Activated T-cell treated with anti-CD3 and anti-CD28 coated beads, Interleukin-2, amount 50 U/mL, for 1 hour (primary cell): ENCODE measurements at places on chromosomes 2 and 18.
A peak's percentile ranks its signal among the peaks of the same experiment; 100 is the strongest.

GRCh38 chr18:25099895-25100294 lies 252.1 kb downstream of the ZNF521 start:
- no peak for DNase-seq

GRCh38 chr18:55405475-55405874 lies 182.5 kb downstream of the TCF4 start:
- DNase-seq: no peak

- no peak for DNase-seq
Observed at GRCh38 chr2:160906878-160907277, 253.3 kb upstream of the TANK start.

DNA sequence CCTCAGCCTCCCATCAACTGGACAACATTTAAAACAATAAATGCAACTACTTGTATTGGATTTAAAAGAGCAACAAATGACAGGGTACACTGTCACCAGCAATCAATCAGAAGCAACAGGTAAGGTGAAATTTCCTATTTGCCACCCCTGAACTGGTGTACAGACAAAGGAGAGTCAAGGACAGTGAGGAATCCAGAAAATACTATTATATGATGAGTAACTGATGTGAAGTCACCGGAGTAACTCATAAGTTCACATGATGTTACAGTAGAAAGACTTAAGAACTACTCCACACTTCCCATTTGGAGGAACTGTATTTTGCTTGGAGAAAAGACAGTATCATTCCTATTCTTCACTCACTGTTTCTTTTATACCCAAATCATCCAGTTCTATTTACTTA lies 4.1 kb upstream of the STAT1 start:
- DNase-seq: no peak

DNA sequence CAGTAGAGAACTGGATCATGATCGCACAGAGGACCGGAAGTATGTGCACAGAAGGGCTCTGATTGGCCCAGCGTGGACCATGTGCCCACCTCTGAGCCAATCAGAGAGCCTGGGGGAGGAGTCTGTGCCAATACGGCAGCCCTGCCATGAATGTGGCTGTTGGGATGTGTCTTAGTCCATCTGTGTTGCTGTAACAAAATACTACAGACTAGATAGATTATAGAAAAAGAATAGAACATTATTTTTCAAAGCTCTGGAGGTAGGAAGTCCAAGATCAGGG lies 132.0 kb downstream of the NDUFA10 start:
- no peak for DNase-seq

DNA sequence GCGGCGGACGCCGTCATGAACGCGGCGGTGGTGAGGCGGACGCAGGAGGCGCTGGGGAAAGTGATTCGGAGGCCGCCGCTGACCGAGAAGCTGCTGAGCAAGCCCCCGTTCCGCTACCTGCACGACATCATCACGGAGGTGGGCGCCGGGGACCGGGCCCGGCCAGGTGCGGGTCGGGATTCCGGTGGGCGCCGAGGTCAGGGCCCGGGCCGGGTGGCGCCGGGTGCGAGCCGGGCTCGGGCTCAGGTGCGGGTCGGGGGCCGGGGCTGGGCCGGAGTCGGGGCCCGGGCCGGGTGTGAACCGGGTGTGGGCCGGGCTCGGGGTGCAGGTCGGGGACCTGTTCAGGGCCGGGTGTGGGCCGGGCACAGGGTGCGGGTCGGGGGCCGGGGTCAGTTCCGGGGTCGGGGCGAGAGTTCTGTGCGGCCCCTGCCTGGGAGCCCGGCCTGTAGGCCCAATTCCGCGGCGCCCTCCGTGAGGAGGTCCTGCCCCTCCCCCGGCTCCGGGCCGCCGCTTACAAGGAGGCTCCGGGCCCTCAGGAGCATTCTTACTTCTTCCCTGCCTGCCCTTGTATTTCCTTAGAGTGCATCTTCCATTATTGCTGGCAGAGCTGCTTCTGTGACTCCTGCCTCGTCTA lies 447 bp downstream of the TRAF3IP1 start:
- DNase-seq: no peak

- no peak for DNase-seq
Observed at GRCh38 chr2:129877795-129878775, 101.4 kb upstream of the RAB6C start.

GRCh38 chr2:317501-318424 lies 29.9 kb upstream of the ALKAL2 start:
- DNase-seq: peak; percentile 24

DNA sequence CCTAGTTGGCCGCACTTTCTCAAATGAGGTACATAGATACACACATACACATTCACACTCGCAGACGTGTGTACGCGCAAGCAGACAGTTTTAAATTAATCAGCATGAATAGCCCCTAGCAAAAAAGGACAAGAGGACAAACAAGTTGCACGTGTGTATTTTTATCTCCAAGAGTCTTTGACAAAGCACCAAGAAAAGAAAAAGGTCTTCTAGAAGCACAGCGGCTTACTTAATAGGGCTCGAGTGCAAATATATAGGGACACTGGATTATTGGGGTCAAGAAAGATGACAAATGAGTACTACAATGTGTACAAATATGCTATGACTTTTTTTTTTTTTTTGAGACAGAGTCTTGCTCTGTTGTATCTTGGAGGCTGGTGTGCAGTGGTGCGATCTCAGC lies 1.7 kb upstream of the BCL2 start:
- DNase-seq: no peak

GRCh38 chr2:165443511-165443910 lies 26.0 kb upstream of the CSRNP3 start:
- DNase-seq: no peak

DNA sequence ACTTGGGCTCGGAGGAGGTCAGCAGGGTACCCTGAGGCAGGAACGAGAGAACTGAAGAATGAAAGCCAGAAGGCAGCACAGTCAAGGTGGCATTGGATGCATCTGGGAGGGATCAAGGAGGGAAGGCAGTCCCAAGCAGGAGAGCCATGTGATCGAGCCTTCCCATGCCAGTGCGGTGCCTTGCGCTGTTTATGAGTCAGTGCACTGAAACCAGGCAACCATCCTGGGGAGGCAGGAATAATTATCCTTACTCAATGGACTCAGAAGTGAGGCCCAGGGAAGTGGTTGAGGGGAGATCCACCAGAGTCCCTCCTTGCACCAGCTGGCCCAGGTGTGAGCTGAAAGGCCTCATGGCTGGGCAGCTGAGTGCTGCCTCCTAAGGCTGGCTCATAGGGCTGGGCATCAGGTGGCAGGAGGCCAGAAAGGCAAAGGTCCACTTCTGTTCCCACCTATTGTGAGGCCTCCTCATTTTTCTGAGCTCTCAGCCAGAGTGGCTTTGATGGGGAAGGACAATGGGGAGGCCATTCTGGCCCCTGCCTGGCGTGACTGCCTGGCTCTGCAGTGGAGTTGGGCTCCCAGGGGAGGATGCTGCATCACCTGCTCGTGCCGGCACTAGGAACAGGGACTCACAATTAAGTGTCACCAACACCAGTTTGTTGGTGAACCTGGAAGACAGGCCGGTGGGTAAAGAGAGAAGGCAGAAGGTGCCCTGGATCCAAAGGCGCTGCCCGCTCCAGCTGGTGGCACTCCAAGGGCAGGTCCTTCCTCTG lies 82.3 kb downstream of the TFCP2L1 start:
- DNase-seq: no peak

DNA sequence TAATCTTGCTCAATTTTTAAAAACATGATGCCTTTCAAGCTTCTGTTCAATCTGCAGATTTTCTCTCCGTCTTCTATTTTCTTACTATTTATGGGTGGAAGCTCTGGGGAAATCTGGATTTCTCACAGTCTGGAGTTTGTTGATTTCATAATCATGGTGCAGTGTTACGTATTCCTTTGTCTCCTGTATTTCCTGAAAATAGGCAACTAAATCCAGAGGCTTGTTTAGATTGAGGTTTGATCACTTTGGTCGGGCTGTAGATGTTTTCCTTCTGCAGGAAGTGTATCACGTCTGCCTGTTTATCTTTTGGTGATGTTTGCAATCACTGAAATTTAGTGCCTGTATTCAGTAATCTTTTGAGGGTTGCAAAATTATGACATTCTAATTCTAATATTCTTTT lies 487.7 kb downstream of the LRRTM4 start:
- no peak for DNase-seq

DNA sequence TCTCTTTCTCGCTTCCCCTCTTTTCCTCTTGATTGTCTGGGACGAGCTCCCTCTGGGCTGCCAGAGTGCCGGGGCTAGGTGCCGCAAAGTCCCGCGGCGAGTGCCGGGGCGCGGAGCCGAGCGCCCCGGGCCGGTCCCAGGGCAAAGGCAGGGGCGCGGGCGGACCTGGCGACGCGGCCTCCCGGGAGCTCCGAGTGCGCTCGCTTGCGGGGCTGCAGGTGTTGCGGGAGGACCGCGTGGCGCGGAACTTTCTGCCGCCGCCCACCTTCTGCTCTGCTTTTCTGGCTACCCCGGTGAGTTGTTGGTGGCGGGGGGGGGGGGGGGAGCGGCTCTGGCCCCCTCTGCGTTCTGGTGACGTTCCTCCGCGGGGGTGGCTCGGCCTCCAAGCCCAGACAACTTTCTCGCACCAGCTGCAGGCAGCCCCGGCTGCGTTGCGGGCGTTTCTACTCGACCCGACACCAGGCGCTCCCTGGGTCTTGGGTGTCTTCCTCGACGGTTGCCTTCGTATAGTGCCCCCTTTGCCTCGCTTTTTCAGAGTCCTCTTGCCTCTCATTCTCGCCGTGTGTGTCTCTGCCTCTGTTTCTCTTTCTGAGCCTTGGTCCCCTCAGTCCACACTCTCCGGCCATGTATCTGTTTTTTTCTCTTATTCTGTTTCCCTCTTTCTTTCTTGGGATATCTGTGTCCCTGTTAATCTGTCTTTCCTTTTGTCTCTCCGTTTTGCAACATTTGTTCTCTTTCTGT lies 759 bp downstream of the GALNT13 start:
- DNase-seq: no peak

DNA sequence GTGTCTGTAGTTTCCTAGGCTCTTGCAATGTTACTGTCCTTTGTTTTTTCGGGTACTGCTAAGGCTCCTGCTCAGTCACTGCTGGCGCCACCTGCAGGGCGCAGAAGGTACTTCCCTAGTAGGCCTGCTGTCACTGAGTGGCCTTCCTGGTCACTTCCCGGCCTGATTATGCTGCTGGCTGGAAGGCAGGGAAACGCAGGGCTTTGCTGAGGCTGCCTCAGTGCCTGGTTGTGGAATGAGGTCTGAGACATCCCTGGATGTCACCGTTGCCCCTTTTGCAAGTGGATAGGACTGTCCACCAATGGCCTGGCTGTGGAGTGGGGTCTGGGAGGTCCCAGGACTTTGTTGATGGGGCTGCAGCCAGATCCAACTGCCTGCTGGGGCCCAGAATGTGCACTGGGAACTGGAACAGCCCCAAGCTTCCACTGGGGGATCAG lies 13.1 kb downstream of the DAW1 start:
- peak; percentile 52 for DNase-seq

- no peak for DNase-seq
Observed at GRCh38 chr2:237932731-237933131, 34.1 kb upstream of the UBE2F start.

GRCh38 chr2:71003966-71004755 lies 9.5 kb upstream of the TEX261 start:
- DNase-seq: no peak

GRCh38 chr18:55351980-55352714 lies 235.8 kb downstream of the TCF4 start:
- no peak for DNase-seq

GRCh38 chr2:41719756-41720155 lies 328.1 kb upstream of the PKDCC start:
- DNase-seq: no peak

GRCh38 chr2:98465456-98466226 lies 21.0 kb downstream of the INPP4A start:
- DNase-seq: peak; percentile 84

- no peak for DNase-seq
Observed at GRCh38 chr2:2028041-2028440, 283.7 kb upstream of the PXDN start.

- no peak for DNase-seq
Observed at GRCh38 chr2:120287183-120288015, 34.7 kb downstream of the RALB start.

GRCh38 chr2:179837408-179837807 lies 24.0 kb downstream of the ZNF385B start:
- no peak for DNase-seq

DNA sequence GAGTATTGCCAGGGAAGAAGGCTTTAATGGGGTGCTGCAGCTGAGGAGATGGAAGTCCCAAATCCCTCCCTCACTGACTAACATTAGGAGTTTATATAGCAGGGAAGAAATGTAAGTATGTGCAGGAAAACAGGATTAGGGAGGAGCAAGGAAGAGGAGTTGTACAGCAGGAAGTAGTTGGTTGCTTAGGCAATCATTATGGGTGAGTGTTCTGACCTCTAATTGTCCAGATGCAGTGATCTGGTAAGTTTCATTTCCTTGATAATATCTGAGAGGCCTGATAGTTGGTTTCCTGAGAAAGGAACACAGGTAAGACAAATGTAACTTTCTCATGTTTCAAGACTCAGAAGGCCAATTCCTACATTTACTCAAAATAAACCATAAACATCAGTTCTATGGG lies 331.9 kb upstream of the GULP1 start:
- DNase-seq: no peak

DNA sequence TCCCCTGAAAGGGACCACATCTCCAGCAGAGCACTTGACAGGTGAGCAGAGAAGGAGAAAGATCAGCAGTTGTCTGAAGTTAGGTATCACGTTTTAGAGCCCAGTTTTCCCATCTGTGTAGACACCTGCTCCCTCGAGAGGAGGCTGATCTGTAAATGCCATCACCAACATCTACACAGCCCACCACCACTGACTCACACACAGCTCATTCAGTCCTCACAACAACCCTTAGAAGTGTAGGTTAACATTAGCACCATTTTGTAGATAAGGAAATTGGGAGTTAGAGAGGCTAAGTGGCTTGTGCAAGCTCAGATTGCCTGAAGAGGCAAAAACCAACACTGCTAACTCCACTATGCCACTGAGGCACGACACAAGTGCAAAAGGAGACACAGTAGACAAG lies 37.2 kb upstream of the STAT1 start:
- DNase-seq: no peak

GRCh38 chr18:37253394-37254235 lies 312.0 kb downstream of the CELF4 start:
- DNase-seq: no peak

GRCh38 chr2:10770956-10771750 lies 41.4 kb downstream of the PDIA6 start:
- DNase-seq: no peak

DNA sequence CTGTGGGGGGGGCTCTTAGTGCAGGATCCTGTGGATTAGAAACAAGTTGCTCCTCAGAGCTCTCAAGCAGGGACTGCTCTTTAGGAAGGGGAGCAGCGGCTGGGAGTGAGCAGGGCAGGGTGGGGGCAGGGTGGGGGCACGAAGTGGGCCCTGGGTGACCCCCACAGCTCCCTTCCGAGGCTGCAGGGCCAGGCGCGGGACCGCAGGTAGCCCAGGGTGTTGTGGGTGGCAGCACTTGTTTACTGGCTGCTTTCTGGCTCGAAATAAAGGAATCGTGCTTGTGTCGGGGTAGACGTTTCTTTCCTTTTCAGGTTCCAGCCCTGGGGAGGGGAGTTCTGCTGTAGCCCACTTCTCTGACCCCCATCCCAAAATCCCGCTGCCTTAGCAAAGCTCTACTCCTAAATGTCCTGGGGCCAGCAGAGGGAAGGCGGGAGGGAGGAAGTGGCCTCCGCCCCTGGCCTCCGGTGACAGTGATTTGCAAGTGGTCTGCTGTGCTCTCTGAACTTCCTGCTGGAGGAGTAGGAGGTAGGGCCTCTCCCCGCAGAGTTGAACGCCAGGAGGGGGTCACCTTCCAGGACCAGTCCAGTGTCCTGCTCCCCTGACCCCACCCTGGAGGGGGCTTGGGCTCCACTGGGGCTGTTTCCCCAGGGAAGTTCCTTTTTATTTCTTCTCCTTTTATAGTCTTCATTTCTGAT lies 8.3 kb downstream of the NEU4 start:
- DNase-seq: no peak

- no peak for DNase-seq
Observed at GRCh38 chr2:237475704-237476141, 11.3 kb upstream of the MLPH start.
